ENCODE measurements at places on chromosomes 6 and 20. TPM values are rescaled to one million over a fixed set of nuclear protein-coding genes. Genes with fewer than 3 reads are reported as not detected.

DNA sequence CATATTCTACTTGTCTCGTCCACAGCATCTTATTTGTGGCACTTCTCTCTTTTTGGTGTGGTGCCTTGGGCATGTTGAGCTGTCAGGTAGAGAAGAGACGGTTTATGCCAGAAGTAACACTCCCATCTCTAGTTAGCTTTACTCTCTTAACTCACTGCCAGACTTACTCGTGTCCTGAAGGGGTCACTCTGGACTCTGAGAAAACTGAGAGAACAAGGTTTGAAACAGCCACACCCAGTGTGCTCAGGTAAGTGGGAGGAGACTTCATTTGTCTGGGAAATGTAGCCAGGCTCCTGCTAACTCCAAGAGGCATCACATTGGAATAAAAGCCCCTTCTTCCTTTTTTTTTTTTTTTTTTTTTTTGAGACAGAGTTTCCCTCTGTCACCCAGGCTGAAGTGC is 360.8 kb downstream of the QKI start:
- no peak for DNase-seq

DNA sequence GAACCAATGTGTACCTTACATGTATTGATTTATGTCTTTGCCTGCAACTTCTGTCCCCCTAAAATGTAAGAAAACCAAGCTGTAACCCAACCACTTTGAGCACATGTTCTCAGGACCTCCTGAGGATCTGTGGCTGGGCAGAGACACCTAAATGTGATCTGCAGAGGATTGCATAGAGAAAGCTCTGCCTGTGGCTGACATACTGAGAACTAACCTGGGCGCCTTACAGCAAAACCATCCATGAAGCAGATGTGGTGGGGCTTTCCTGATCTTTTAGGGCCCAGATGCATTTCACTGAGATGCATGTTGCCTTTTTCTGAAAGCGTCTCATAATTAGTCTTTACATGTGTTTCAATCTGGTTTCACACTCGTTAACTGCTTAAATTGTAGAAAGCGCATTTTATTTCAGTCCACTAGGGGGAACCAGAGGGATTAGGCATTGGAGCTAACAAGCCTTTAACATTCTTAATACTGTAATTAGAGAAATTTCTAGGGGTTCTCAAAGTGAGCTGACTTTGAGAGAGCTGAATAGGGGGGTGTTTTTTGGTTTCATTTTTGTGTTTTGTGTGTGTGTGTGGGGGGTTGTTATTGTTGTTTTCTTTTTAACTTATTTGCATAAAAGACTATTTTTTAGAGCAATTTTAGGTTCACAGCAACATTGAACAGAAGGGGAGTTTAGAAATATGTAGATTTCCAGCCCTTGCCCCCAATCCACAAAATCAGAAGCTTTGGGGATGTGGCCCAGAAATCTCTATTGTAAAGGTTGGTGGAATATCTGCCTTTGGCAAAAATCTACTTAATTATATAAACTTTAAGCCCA is 50.9 kb upstream of the FAM184A start:
- no peak for DNase-seq

DNA sequence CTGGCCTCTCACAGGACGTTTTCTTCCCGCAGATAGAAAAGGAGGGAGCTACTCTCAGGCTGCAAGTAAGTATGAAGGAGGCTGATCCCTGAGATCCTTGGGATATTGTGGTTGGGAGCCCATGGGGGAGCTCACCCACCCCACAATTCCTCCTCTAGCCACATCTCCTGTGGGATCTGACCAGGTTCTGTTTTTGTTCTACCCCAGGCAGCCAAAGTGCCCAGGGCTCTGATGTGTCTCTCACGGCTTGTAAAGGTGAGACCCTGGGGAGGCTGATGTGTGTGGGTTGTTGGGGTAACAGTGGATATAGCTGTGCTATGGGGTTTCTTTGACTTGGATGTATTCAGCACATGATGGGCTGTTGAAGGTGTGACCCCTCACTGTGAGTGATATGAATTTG is 52.0 kb upstream of the POLR1H start:
- DNase-seq, result no peak

GRCh38 chr20:20174089-20174835 is 121.9 kb downstream of the CFAP61 start:
- DNase-seq, result no peak

DNA sequence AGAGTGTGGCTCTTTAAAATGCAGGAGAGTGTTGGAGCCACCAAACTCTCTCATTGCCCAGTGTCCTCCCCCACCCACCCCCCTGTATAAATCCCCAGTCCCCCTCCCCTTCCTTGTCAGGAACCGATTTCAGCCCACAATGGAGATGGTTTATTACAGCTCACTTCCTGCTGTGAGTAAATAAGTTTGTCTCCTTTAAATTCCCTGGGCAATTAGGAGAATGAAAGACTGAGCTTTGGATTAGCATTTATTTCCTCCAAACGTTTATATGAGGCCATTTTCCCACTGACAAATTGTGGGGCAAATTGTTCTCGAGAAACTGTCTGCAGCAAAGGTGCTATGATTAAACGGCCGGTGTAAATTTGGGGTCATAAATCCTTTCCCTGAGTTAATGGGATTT is 128.8 kb downstream of the DHX35 start:
- DNase-seq, result no peak

GRCh38 chr6:122063761-122064160 is 335.7 kb upstream of the HSF2 start:
- DNase-seq, result no peak

PPP1R3G gene
- not detected for total RNA-seq

LAMA5 gene
- total RNA-seq, result 0.78 TPM

E2F1 gene
- 66.8 TPM for total RNA-seq

All from activated CD4-positive, alpha-beta memory T cell treated with anti-CD3 and anti-CD28 coated beads for 36 hours (primary cell).